ENCODE measurements at places on chromosomes 7 and 10.

DNA sequence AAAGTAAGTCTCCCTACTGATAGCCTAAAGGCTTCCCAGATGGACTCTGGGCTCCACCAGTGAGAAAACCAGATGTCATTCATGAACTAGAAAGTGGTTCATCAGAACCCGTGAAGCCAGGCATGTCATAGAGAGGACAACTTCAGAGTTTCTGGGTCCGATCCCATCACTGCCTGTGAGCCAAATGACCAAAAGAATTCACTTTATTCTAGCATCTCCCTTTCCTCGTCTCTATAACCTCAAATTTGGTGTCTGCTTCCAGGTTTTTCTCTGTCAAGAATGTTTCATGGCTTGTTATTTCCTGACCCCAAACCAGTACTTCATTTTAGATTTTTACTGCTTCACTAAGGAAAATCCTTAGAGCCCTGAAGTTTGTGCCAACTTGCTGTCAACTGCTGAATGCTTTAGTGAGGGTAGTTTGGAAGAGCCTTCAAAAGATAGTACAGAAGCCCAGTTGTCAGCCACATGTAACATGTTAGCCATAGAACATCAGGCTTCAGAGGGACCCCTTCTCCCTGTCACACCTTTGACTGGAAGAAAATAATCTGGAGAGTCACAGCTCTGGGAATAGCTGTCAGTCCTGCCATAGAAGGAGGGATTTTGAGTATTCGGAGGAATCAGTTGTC lies 34.0 kb downstream of the ITGB8 start:
- DNase-seq, result no peak

DNA sequence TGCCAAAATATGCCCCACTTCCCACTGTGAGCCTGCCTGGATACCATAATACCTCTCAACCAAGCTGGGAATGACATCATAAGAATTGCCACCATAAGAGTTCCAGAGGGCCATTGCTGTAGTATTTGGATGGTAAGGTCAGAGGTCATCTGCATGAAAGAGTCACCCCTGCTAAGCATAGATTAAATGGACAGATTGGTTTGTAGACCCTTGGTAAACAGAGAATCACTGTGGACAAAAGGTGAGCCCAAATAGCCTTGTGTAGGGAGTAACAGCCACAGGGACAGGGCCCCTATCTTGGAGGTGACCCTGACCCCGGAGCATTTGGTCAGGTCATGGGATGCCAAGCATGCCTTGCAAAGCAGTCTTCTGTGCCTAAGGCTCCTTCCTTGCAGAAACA lies 129.7 kb downstream of the GPAM start:
- DNase-seq, result no peak

GRCh38 chr7:151131592-151132293 lies 35.8 kb downstream of the GBX1 start:
- DNase-seq, result no peak

DNA sequence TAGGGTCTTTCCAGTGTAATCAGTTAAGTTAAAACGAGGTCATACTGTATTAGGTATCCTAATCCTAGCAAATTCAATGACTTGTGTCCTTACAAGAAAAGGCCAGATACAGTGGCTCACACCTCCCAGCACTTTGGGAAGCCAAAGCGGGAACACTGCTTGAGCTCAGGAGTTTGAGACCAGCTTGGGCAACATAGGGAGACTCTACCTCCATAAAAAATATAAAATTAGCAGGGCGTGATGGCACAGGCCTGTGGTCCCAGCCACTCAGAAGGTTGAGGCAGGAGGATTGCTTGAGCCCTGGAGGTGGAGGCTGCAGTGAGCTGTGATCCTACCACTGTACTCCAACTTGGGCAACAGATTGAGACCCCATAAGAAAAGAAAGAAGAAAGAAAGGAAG lies 61.1 kb downstream of the CXCL12 start:
- no peak for DNase-seq

DNA sequence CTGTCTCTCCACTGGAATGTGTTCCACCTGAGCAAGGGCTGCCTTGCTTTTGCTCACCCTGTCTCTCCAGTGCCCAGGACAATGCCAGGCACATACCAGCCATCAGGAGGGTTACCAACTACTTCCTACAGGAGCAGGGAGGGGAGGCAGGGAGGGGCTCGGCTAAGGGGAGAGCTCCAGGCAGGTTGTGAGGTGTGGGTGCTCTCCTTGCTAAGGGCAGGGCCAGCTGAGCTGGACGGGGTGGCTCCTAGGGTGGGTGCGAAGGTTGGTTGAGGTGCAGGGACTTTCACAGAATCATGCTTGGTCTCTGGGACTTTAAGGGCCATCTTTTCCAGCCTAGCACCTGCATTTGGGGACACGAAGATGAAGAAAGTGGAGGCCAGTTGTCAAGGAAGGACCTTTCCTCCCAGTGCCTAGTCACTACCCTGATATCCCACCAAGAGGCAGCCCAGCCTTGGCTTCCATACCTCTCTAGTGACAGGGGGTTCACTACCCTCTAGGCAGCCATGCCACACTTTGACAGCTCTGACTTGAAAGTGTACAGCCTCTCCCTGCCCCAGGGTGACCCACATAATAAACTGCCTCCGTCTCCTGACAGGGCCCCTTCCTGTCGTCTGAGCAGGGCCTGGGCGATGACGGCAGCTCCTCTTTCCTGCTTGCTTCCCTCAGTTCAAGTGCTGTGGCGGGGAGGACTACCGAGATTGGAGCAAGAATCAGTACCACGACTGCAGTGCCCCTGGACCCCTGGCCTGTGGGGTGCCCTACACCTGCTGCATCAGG lies 46.5 kb downstream of the TSPAN15 start:
- no peak for DNase-seq

GRCh38 chr10:33252794-33253203 lies 81.7 kb downstream of the NRP1 start:
- no peak for DNase-seq

GRCh38 chr10:98408799-98409198 lies 6.2 kb downstream of the PYROXD2 start:
- DNase-seq, result no peak

DNA sequence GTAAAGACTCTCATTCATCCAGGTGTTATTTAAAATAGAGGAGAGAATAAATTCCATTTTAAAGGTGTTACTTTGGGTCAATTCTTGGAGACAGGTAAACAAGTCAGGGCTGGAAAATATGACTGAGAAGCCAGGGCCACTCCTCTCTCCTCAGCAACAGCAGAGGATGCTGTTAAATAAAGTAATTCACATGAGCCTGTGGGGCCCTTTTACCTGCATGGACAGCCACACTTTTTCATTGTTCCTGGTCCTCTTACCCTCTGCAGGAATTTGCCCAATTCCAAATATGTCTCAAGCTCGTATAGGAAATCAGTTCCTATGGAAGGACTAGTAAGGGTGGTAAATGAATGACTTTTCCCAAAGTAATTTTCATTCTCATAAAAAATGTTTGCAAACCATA lies 420.1 kb upstream of the KLF6 start:
- DNase-seq, result no peak

DNA sequence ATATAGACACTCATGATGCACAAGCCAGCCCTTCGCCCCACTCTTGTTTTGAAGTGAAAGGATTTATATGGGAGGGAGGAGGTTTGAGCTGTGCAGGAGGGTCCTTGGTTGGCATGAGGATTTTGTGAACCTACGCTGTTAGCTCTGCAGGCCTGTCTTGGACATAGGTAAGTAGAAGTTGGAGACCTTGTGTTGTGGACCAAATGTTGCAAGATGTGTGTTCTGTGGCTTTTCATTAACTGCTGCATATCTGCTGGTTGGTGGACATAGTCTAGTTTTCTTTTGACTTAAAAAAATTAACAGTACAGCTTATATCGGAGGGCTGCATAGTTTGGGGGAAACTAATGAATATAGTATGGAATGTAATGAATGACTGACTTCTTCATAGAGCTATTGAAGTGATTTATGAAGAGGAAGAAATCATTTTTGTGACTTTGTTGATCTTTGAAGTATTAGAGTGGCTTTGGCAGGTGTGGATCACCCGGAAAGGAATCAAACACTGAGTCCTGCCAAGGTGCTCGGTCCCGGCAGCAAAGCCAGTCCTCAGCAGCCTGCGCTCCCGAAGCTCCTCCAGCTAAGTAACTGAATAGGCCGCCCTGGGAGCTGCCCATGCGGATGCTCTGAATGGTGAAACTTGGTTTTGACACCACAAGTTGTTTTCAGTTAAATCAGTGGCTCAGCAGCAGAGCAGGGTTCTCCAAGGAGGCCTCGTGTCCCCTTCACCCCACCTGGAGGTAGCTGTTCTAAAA lies 3.2 kb downstream of the MGMT start:
- DNase-seq, result no peak

GRCh38 chr10:6838118-6838517 lies 258.0 kb upstream of the PRKCQ start:
- no peak for DNase-seq

- no peak for DNase-seq
Measured at GRCh38 chr10:24872049-24872789, 80.2 kb downstream of the PRTFDC1 start.

- no peak for DNase-seq
Measured at GRCh38 chr7:101240226-101241014, 2.8 kb upstream of the CLDN15 start.

DNA sequence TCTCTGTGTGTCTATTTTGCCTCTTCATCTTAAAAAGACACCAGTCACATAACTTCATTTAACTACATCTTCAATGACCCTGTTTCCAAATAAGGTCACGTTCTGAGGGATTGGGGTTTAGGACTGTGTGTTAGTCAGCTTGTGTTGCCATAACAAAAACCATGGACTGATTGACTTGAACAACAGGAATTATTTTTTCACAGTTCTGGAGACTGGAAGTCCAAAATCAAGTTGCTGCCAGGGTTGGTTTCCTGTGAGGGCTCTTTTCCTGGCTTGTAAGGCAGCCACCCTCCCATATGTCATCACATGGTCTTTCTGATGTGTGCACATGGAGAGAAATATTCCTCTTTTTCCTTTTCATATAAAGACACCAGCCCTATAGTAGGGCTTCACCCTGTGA lies 55.3 kb downstream of the REEP3 start:
- DNase-seq, result no peak

GRCh38 chr10:5620223-5620721 lies 46.1 kb downstream of the ASB13 start:
- DNase-seq, result no peak

DNA sequence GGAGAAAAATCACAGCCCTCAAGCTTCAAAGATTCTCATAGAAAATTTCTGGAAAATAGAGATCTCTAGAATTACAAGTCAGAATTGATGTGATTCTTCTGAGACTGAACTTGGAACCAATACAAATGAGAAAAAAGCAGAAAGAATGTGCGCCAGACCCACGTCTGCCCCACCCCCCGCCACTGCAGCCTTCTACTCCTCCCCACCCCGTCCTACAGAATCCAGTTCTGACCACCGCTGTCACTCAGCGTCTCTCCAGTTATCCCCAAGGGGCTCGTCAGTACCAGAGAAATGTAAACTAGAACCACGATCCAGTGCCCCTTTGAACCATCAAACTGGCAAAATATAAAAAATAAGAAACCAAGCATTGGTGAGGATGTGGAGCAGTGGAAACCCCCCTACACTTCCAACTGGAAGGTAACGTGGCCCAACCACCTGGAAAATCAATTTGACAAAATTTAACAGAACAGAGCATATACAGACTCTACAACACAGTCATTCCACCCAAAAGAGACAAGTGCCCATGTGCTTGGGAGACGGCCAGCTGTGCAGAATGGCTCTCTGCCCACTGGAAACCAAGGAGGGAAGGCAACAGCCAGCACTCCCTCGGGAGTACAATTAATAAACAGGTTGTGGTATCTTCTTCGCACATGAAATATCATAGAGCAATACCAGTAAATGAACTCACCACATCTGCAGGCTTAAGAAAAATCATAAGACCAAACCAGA lies 397.9 kb downstream of the TNS3 start:
- DNase-seq, result no peak

- DNase-seq, result no peak
Measured at GRCh38 chr10:114824391-114824790, 2.8 kb downstream of the FHIP2A start.

- no peak for DNase-seq
Measured at GRCh38 chr7:130207642-130208041, at the start of gene SSMEM1. Gene SSMEM1, plus strand, starts transcription at chr7:130207860. Its CDS starts 51 bp downstream, at chr7:130207911.

DNA sequence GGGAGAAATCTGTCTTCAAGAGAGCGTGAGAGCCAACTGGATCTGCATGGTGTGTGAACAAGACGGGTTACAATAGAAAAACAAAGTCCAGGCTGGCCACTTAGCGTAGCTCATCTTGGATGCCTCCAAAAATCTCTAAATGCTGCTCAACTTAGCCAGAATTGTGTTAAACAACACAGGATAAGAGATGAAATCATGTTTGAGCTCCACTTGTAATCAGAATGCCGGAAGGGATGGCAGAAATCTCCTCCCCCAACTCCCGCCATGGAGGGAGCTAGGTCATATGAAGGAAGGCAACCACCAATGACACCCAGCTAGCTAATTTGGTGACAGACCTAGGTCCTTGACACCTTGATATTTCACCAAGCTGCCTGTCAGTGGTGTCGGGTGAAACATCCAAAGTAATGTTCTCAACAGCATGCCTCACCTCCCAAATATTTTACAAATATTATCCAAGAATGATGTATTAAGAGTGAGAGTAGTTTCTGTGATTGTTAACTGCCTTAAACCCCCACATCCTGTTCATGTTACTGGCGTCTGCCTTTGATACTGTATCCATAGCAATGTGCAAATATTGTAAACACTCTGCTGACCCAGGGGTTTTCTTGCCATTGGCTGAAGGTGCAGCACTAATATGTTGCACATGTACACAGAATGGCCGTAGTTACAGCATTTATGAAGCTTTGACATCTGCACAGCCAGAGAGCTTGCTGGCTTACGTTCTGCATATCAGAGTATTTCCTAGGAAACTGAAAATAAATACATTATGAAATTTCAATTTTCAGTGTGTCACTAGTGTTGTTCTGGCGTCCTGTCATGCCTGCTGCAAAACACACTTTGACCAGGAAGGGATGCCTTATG lies 25.8 kb downstream of the TMEM254 start:
- no peak for DNase-seq

GRCh38 chr10:1673568-1674345 lies 63.6 kb downstream of the ADARB2 start:
- DNase-seq, result no peak

DNA sequence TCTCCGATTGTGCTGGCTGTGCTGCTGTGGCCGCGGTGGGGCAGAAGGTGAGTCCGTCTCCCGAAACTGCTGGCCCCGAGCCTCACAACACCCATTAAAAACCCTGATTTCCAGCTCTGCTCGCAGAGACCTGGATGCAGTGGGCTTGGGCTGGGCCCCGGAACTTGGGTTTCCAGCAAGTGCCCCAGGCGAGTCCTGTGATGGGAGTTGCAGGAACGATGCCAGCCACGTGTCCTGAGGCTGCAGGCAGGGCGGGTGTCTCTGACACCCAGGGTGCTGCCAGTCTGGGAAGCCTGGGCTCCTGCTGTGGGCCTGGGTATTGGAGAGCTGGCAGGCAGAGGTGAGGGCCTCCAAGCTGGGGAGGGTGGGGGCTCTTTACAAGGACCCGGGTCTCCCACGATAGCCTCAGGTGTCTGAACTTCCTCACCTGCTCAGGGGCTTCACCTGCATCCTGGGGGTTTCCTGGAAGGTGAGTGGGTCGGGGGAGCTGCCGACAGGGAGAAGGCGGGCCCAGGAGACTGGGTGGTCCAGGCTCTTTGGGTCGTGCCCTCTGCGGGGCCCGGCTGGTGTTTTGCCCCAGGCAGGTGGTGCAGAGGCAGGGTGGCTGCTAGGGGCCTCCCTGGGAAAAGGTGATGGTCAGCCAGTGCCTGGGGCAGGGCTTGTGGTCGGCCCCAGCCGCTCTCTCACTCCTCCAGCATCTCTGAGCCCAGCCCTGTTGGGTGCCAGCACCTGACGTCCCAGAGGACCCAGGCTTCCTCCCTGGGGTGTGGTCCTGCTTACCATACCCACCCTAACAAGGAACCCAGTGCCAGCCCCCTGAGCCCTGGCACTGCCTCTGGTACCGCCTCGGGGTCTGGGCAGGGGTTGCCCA lies 180.3 kb downstream of the DNAJB6 start:
- no peak for DNase-seq
